Sigmoid colon (tissue), 7 donors: ENCODE measurements at places on chromosomes 3 and 15.
A peak's percentile ranks its signal among the peaks of the same experiment; 100 is the strongest.

GRCh38 chr3:160376681-160377080, 22.3 kb downstream of the IFT80 start:
- DNase-seq: no peak

- DNase-seq: no peak
These were observed 189.9 kb upstream of the TSC22D2 start for GRCh38 chr3:150218236-150218635.

GRCh38 chr15:67083135-67083762, 17.8 kb downstream of the SMAD3 start:
- no peak for DNase-seq

DNA sequence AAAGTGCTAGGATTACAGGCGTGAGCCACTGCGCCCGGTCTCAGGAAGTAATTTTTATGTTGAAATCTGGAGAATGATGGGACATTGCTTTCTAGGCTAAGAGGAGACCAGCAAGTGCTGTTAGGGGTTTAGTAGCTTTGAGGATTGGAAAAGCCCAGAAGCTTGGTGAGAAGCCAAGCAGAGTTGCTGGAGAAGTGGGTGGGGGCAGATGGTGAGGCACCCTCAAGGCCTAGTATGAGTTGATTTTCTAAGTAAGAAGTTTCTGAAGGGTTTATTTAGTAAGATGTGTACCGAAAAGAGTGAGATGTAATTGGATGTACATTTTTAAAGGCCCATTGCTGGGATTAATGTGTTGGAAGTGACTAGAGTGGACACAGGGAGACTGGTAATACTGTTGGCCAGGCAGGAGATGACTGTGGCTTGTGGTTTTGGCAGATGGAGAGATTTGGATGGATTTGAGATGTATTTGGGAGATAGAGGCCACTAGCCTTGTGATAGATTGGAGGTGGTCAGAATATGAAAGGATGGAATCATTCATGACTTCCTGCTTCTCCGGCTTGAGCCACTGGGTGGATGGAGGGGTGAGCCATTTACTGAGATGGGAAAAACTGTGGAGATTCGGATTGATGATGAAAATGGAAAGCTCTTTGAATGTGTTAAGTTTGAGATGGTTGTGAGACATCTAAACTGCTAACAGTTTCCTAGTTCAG, 2.3 kb downstream of the LRRC28 start:
- no peak for DNase-seq

DNA sequence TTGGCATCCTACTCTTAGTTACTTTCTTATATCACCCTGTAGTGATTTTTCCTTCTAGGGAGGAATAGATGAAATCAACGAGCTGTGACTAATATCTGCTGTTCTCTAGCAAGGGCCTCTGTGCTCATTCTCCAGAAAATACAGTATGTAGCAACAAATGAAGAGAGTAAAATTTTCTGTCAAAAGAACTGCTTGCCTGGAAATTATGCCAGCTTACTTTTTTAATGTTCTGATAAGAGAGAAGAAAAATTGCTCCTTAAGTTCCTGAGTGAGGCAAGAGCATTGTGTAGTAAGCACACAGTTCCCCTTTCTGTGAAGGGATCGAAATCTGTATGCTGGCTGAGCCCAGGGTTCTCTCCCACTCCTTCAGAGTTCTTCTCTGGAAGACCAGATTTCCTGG, 51.4 kb upstream of the GK5 start:
- DNase-seq: no peak

DNA sequence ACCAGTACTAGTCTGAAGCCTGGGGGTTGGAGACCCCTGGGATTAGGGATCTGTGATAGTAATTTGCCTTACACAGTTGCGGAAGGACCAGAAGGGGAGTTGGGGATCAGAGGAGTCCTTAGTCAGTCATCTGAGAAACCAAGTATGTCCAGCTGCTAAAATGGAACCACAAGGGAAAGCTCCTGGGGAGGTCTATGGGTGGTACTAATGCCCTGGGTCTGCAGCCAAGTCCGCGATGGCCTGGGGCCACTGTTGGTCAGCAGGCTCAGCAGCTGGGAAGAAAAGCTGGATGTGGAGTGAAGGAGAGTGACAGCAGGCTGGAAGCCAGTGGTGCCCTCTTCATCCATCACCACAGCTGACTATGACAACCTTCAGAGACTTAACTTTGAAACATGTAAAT, 2.2 kb upstream of the ANKDD1A start:
- DNase-seq: no peak

- no peak for DNase-seq
These were observed 234.8 kb downstream of the NR2F2 start for GRCh38 chr15:96565266-96565665.

GRCh38 chr3:72099326-72100079, 314.6 kb upstream of the PROK2 start:
- DNase-seq: peak; percentile 13
